ENCODE measurements at places on chromosomes 2 and 18.

DNA sequence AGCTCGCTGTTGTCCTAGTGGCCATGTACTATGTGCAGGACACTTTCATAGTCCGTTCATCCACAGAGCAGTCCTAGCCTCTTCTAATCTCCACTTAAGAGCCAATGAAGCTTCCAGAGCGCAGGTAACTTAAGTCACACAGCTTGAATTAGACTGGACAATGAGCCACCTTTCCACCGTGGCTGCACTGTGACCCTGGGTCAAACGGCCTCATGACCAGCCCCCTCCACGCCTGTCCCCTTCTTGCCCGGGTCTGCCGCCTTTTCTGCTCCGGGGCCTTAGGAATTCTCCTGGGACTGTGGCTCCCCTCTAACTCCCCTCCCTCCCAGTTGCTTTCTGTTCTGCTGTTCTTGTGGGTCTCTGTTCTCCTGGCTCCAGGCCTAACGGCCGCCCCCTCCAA lies 8.4 kb upstream of the PRKCE start:
- no peak for DNase-seq

GRCh38 chr2:58006256-58006951 lies 40.2 kb upstream of the VRK2 start:
- no peak for DNase-seq

- DNase-seq = no peak
These were observed 591.3 kb upstream of the SYT4 start for GRCh38 chr18:43868497-43868995.

DNA sequence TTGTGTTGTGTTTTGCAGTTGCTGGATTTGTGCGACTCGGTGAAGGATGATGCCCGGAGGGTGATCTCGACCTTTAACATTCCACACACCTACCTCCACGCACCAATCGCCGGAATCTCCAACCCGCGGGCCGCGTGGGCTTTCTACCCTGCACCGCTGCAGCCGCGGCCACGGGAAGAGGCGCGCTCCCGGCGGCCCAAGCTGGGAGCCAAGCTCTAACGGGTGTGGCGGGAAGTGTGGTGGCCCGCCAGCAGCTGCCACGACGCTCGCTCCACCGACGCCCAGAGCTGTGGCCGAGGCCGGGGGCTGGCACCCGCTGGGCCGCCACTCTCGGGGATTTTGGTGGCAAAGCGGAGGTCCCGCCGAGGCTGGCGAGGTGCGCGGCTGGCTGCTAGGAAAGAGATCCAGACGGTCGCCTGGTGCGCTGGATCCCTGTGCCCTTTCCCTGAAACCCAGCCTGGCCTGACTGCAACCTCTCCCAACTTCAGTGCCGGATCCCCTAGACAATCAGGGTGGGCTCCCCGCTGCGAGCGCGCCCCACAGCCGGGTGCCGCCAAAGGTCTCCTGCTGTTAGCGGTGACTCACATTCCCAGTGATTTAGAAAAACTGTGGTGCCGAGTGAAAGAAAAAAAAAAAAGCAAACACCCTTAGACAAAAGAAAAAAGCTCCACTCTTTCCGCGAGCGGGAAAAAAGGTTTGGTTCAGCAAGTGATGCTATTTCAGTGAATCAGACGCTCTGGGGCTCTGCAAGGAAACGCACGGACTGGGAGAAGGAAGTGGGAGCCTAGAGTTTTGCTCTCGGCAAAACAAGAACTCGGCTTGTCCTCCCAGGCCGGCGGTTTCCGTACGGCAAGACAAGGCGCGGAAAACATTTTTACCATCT lies 2.9 kb upstream of the BCL2L11 start:
- DNase-seq = no peak

GRCh38 chr2:70935468-70936164 lies at the start of gene ATP6V1B1:
Gene ATP6V1B1, plus strand, starts transcription at chr2:70935900. Its CDS starts 55 bp downstream, at chr2:70935955.
- no peak for DNase-seq

- no peak for DNase-seq
These were observed 36.3 kb upstream of the GREB1L start for GRCh38 chr18:21205695-21206094.

DNA sequence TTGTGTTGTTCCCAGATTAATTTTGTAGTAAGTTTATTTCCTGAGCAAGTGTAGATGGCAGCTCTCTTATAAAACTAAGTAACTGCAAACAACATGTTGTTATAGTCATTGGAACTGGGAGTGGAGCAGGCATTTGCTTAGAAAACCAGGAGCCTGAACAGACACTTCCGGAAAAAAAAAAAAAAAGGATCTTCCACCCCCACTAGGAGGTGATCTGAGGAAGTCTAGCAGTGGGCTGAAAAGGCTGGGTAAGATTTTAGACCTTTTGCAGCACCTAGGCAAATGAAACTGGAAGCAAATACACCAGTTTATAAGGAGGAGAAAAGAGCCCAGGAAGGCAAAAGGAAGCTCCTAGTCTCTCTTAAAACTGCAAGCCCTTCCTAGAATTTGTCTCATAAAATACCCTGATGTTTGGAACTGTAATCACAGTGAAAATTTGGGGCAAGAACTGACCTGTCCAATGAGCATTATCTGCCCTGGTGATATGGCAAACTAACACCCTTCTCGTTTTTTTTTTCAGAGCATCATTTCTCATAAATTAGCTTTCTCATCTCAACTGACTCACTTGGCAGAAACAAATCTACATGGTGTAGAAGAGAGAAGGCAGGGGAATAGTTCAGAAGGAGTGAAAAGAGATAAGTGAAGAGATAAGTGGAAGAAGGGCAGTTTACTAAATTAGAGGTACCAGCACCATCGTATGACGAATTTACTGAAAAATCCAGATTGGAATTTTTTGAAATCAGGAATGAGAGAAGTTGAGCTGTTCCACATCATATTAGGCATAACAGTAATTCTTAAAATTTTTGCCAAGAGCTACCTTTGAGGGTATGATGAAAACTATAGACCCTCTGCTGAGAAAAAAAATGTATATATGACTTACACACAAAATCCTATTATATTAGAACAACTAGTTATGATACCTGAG lies 4.2 kb upstream of the CCNYL1 start:
- no peak for DNase-seq

- no peak for DNase-seq
These were observed 102.4 kb downstream of the TRIB2 start for GRCh38 chr2:12819103-12819475.
